Natural killer cell (primary cell): ENCODE measurements at places on chromosomes 2 and 18.

GRCh38 chr2:152062125-152063091 lies 36.4 kb downstream of the CACNB4 start:
- no peak overlapping the region for H3K27ac ChIP-seq
- no peak overlapping the region for H3K4me3 ChIP-seq
- H3K4me1 ChIP-seq: no peaks in the 10 kb centered on the region
- no peak for DNase-seq

DNA sequence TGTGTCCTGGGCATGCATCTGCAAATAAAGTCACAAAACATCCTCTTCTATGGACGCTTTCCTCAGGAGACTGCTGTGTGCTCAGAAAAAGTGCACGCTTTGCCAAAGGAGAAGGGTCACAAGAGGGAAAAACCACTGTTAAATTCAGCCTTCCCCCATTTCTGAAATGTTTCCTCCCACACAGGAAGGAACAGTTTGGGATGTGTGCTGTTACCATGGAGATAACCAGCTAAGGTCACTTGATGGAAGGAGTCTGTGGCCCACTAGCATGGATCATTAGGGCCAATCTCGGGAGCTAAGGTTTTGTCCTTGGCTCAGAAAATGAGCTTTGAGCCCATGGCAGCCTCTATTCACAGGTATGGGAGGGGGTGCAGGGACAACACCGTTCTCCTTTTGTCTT lies 5.6 kb downstream of the KCNE4 start:
- DNase-seq: no peak
- no peaks in the 10 kb centered on the region for H3K27me3 ChIP-seq
- H3K4me1 ChIP-seq: no peaks in the 10 kb centered on the region
- H3K27ac ChIP-seq: no peak overlapping the region

GRCh38 chr2:239579524-239580198 lies 178.8 kb upstream of the HDAC4 start:
- no peak overlapping the region for H3K27ac ChIP-seq
- DNase-seq: no peak
- no peaks in the 10 kb centered on the region for H3K27me3 ChIP-seq
- H3K4me1 ChIP-seq: no peaks in the 10 kb centered on the region
- no peaks in the 10 kb centered on the region for H3K36me3 ChIP-seq
- H3K4me3 ChIP-seq: no peak overlapping the region

- no peak overlapping the region for H3K4me3 ChIP-seq
- no peak overlapping the region for H3K27ac ChIP-seq
- H3K27me3 ChIP-seq: no peaks in the 10 kb centered on the region
- H3K36me3 ChIP-seq: no peaks in the 10 kb centered on the region
Observed at GRCh38 chr2:144081272-144081671, 438.6 kb downstream of the ZEB2 start.

- H3K27me3 ChIP-seq: no peaks in the 10 kb centered on the region
- H3K36me3 ChIP-seq: no peaks in the 10 kb centered on the region
- H3K27ac ChIP-seq: no peak overlapping the region
- H3K4me3 ChIP-seq: no peak overlapping the region
- DNase-seq: no peak
Observed at GRCh38 chr2:119710281-119710680, 31.3 kb downstream of the TMEM177 start.

DNA sequence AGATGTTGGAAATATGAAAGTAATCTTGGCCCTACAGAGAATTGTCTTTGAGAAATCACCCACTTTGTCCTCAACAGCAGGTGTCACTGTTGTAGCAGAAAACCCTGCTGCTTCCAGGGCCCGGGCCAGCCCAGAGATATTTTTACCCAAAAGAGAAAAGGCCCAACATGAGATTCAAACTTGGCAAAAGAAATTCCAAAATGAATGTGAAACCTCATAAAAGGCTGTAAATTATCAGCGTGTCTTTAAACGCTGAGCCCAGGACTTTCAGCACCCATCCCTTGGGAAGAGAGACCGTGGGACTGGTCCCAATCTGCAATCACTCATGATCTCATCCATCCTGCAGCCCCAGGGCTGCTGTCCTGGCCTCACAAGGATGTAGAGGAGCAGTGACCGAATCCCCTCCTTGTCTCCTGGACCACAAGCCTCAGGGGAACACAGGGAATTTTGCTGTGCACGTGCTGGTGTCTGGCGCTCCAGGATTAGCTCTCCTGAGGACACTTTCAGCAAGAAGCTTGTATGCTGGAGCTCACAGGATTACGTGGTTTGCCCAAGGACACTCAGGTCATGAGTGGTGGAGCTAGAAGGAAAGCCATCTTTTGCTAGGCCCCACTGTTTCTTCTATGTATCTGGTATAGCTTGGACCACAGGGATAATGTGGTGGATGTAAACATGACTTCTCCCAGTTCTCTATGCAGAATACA lies 202.1 kb downstream of the RNF144A start:
- no peaks in the 10 kb centered on the region for H3K4me1 ChIP-seq
- no peak for DNase-seq
- H3K27me3 ChIP-seq: no peaks in the 10 kb centered on the region
- no peak overlapping the region for H3K27ac ChIP-seq
- no peak overlapping the region for H3K4me3 ChIP-seq

GRCh38 chr2:74119339-74119738 lies 28.4 kb downstream of the BOLA3 start:
- H3K36me3 ChIP-seq: no peaks in the 10 kb centered on the region
- H3K4me1 ChIP-seq: peaks cover 6% of the 10 kb centered on the region
- no peak for DNase-seq
- H3K4me3 ChIP-seq: no peak overlapping the region
- no peak overlapping the region for H3K27ac ChIP-seq

- no peaks in the 10 kb centered on the region for H3K4me1 ChIP-seq
- no peak for DNase-seq
- H3K36me3 ChIP-seq: no peaks in the 10 kb centered on the region
- no peak overlapping the region for H3K27ac ChIP-seq
Observed at GRCh38 chr2:125386074-125386473, 1269.9 kb upstream of the GYPC start.

- no peaks in the 10 kb centered on the region for H3K27me3 ChIP-seq
- DNase-seq: no peak
- no peaks in the 10 kb centered on the region for H3K36me3 ChIP-seq
- H3K4me1 ChIP-seq: no peaks in the 10 kb centered on the region
- peak overlapping the region; percentile 90 for H3K27ac ChIP-seq
Observed at GRCh38 chr2:45610281-45611019, 617 bp downstream of the SRBD1 start.

DNA sequence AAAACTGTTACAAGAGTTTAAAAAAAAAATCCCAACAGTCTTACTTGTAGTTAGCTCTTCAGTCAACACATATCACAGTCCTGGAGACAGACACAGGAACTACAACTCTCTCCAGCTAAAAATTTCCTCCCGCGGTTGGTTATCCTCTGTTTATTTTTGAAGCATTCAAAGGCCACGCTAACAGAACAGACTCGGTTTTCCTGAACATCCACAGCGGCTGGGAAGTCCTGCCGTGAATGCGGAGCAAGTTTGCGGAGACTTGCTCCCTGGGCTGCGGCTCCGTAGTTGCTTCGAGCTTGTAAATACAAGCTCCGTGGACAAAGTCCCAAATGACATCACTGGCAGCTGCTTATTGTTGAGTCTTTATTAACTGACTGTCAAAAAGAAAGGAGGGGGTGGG lies at the start of gene NCKAP5:
Gene NCKAP5 (minus strand): TSS at position 292 of the 400 bp plus-strand sequence. CDS start 50,937 bp downstream, outside the sequence.
- no peak within 1 kb of the TSS for H3K27ac ChIP-seq
- no peaks in the 10 kb centered on the region for H3K36me3 ChIP-seq
- no peak within 1 kb of the TSS for H3K4me3 ChIP-seq
- no peaks in the 10 kb centered on the region for H3K4me1 ChIP-seq
- no peak for DNase-seq
- no peaks in the 10 kb centered on the region for H3K27me3 ChIP-seq

- H3K36me3 ChIP-seq: no peaks in the 10 kb centered on the region
- DNase-seq: peak; percentile 48
- no peaks in the 10 kb centered on the region for H3K27me3 ChIP-seq
- H3K4me1 ChIP-seq: no peaks in the 10 kb centered on the region
- H3K27ac ChIP-seq: no peak overlapping the region
Observed at GRCh38 chr2:219684721-219685689, 57.6 kb downstream of the SLC4A3 start.

- H3K4me1 ChIP-seq: no peaks in the 10 kb centered on the region
- H3K27ac ChIP-seq: no peak overlapping the region
- H3K4me3 ChIP-seq: no peak overlapping the region
- H3K27me3 ChIP-seq: no peaks in the 10 kb centered on the region
Observed at GRCh38 chr18:2551425-2551824, 19.9 kb downstream of the METTL4 start.

DNA sequence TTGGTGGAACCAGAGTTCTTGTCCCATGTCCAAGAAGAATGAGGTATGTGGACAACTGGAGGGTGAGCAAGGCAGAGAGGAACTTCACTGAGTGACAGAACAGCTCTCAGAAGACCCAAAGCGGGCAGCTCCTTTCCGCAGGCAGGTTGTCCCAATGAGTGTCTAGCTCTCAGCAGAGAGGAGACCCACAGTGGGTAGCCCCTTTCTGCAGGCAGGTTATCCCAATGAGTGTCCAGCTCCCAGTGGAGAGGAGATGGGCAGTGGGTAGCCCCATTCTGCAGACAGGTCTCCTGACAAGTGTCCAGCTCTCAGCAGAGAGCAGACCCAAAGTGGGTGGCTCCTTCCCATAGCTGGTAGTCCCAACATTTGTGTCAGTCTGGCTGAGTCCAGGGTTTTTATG lies 69.6 kb downstream of the SRBD1 start:
- peaks cover 41% of the 10 kb centered on the region for H3K36me3 ChIP-seq
- no peak overlapping the region for H3K4me3 ChIP-seq
- DNase-seq: no peak

DNA sequence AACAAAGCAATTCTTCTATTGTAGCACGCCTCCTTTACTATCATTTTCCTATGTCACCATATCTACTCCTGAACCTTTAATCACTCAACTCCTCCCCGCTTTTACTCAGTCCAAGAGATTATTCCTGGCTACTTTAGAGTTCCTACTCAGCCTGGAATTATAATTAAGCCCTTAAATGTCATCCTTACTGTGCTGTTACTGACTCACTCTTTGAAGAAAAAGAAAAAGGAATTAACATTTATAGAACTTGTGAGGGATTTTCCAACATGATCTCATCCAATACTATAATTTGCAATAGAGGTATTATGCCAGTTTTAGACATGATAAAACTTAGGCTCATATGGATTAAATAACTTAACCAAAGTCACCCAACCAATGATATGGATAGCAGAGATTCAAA lies 61.7 kb downstream of the CCDC88A start:
- no peak overlapping the region for H3K4me3 ChIP-seq
- no peak overlapping the region for H3K27ac ChIP-seq
- no peaks in the 10 kb centered on the region for H3K36me3 ChIP-seq
- no peaks in the 10 kb centered on the region for H3K4me1 ChIP-seq
- no peaks in the 10 kb centered on the region for H3K27me3 ChIP-seq

DNA sequence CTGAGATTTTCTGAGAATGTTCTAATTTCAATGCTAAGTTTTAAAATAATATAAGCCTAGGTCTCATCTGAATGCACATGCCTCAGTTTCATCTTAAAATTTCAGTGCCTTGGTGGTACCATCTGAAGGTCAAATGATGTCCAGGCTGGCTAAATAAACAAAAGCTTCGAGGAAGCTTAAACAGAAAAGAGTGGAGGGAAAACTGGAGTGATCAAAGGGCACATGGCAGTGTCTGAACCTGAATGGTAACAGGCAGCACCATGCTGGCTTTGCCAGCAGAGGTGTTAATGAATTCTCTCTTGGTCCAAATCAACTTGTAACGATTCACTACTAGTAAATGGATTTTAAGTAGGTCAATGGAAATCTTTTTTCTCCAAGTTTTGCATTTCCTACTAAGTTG lies 158.4 kb upstream of the MEX3C start:
- no peak for DNase-seq
- no peak overlapping the region for H3K4me3 ChIP-seq
- H3K27me3 ChIP-seq: peaks cover 3% of the 10 kb centered on the region
- H3K36me3 ChIP-seq: no peaks in the 10 kb centered on the region
- peaks cover 1% of the 10 kb centered on the region for H3K4me1 ChIP-seq

DNA sequence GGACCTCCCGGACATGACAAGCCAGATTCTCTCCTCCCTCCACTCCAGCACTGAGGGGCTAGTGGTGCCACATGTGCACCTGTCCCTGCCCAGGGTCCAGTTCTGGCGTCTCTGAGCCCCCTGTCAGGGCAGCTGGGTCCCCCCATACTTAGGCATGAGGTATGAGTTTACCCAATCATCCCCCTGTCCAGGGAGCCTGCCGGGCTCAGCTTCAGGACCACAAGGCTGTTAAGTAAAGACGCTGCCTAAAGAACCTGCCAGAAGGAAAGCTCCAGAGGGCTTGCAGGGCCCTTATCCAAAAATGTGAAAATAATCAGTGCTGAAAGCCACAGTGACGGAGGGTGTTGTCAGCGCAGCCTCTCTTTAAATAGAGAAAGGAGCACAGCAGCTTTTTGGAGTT lies 40.0 kb downstream of the SH3BP4 start:
- no peaks in the 10 kb centered on the region for H3K27me3 ChIP-seq
- peaks cover 33% of the 10 kb centered on the region for H3K4me1 ChIP-seq
- no peak for DNase-seq

GRCh38 chr2:18820966-18821365 lies 231.6 kb upstream of the NT5C1B start:
- H3K27me3 ChIP-seq: no peaks in the 10 kb centered on the region
- no peaks in the 10 kb centered on the region for H3K36me3 ChIP-seq
- no peaks in the 10 kb centered on the region for H3K4me1 ChIP-seq
- no peak for DNase-seq

DNA sequence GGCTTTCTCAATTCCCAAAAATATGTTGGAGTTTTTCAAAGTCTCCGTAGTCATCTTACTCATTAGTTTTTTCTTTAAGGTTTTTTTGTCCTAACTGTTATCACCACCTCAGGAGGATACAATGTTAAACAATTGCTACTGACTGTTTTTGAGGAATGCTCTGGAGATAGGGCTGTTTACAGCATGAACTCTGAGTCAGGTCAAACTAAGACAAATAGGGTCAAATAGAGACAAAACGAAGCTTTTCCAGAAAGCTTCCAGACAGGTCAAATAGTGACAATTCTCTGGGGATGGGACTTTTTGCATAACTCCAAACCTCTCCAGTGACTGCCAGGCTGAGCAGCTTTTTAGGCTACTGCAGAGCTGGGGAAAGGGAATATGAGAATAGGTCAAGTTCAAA lies 15.2 kb upstream of the DIPK1C start:
- H3K27me3 ChIP-seq: no peaks in the 10 kb centered on the region
- H3K4me1 ChIP-seq: no peaks in the 10 kb centered on the region
- H3K27ac ChIP-seq: no peak overlapping the region
- no peak overlapping the region for H3K4me3 ChIP-seq
- no peak for DNase-seq

GRCh38 chr2:155309483-155309882 lies 611.0 kb downstream of the KCNJ3 start:
- no peak overlapping the region for H3K4me3 ChIP-seq
- H3K4me1 ChIP-seq: no peaks in the 10 kb centered on the region
- DNase-seq: no peak

DNA sequence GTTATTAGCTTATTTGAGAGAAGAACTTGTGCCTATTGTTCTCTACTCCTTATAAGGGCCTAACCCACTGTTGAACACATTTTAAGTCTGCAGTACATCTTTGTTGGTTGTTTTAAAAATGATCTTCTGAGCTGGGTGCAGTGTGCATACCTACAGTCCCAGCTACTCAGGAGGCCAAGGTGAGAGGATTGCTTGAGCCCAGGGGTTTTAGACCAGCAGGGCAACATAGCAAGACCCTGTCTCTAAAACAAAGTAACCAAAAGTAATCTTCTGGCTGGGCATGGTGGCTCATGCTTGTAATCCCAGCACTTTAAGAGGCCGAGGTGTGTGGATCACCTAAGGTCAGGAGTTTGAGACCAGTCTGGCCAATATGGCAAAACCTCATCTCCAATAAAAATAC lies 25.8 kb upstream of the RAB10 start:
- no peaks in the 10 kb centered on the region for H3K4me1 ChIP-seq
- H3K27ac ChIP-seq: no peak overlapping the region
- DNase-seq: no peak
- H3K27me3 ChIP-seq: no peaks in the 10 kb centered on the region
- no peak overlapping the region for H3K4me3 ChIP-seq
